Urinary bladder (tissue), 4 donors: ENCODE measurements at places on chromosomes 1 and 21. TPM values are rescaled to one million over a fixed set of nuclear protein-coding genes. Genes with fewer than 3 reads are reported as not detected.

The DIO1 gene
- total RNA-seq = not detected

The MAP1LC3C gene
- total RNA-seq = 1.9 TPM

The RPTN gene
- total RNA-seq = not detected

The CELA3A gene
- not detected for total RNA-seq

The FYB2 gene
- total RNA-seq = 0.90 TPM

The TDRD5 gene
- 1.1 TPM for total RNA-seq

The OR2G6 gene
- total RNA-seq = not detected

The RGS18 gene
- total RNA-seq = 5.5 TPM
